NCI-H1105 treated with DMSO at 0.1 percent for 48 hours (cell line): ENCODE measurements at places on chromosomes 6 and 20.

GRCh38 chr20:21175433-21175832 is 49.6 kb downstream of the KIZ start:
- no peak for DNase-seq

GRCh38 chr6:135233686-135234491 is 52.8 kb downstream of the MYB start:
- DNase-seq: no peak

DNA sequence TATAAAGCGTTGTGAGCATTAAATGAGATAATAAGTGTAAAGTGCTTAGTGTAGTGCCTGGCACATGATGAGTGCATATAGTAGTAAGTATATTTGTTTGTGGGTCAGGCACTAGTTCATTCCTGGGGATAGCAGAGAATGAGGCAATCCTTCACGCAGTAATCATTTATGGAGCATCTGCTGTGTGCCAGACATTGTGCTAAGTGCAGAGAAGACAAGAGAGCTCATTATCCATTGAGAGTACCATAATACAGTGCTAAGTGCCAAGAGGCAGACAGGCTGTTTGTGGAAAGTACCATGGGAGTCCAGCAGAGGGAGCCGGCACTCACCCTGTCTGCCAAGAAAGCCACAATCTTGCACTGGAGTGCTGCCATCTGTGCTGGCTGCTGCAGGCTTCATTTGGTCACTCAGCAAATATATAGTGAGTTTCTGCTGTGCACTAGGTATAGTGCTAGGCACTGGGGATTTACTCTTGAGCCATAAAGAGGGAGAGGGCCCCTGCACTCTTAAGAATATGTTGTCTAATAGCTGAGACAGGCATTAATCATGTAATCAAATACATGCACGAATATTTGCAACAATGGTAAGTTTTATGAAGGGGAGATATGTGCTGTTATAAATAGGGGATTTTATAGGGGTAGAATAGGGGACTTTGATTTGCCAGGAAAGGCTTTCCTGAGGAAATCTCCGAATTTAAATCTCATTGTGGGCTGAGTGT is 12.9 kb upstream of the MROH8 start:
- peak; percentile 92 for DNase-seq

- no peak for DNase-seq
Measured at GRCh38 chr20:55668631-55669030, 336.7 kb downstream of the CBLN4 start.

DNA sequence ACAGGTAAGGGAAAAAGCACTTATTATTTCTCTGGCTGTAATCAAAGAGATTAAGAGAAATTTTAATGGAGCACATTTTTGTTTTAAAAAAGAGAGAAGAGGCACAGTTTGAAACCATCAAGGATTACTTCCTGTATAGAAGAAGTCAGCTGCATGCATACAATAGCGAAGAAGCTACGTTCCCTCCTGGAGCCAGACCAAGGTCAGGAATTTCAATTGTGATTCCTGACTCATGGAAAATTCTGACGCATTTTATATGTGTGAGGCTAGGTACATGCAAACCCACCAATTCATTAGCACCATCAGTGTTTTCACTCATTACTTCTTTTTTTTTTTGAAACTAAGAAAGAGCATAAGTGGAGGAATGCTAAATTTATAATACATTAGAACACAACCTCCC is 232.7 kb upstream of the SGK1 start:
- no peak for DNase-seq

DNA sequence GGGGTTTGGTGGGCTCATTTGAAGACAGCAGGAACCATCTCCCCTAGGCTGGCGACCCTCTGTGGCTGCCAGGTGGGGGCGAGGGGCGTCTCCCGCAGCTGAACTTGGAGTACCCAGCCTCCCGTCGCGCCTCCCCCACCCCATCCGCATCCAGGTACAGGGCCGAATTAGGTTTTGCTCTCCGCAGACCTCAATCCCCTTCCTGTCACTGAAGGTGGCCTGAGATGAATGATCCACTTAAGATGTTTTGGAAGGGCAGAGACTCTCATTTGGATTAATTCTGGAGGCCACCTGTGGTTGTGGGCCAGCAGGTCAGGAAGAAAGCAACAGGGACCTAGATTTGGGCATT is 493 bp downstream of the CD83 start:
- no peak for DNase-seq

GRCh38 chr6:138593909-138594757 is 94.8 kb upstream of the NHSL1 start:
- peak; percentile 74 for DNase-seq

- peak; percentile 91 for DNase-seq
Measured at GRCh38 chr6:135185483-135185882, 4.4 kb downstream of the MYB start.

GRCh38 chr6:33822575-33823395 is 19.0 kb upstream of the MLN start:
- DNase-seq: peak; percentile 45

GRCh38 chr6:79676785-79677736 is 45.9 kb downstream of the SH3BGRL2 start:
- DNase-seq: no peak

DNA sequence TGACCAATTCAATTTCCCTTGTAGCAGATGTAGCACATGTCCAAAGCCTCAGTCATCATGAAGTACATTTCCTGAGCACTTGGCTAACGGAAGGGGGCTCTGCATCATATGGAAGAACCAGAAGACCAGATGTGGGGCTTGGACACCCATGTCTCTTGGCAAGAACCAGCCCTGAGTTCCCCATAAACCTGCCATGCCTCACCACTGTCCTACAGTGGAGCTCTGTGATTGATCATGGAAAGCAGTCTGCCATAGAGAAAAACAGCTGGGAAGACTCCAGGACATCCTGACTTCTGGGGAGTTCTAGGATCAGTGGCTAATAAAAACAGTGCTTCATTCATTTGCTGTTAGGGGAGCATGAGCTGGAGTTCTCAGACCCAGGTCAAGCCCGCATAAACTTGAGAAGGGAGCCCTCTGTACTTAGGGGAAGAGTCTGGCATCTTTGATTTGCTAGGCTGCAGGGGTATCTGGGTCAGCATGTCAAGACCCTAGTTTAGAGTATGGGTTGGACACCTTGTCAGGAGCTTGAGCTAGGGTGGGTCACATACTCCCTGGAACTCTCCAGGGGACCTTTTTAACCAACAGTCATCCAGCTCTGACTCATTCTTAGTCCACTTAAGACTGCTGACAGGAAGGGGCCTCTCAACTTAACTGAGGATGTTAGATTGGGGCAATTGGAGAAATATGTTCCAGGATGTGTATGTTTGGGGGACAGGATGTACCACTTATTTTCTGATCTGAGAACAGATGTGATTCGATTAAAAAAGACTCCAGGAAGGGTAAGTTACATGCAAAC is 26.3 kb upstream of the TRAM2 start:
- no peak for DNase-seq

GRCh38 chr6:139135578-139136545 is 982 bp downstream of the HECA start:
- DNase-seq: peak; percentile 31

- peak; percentile 33 for DNase-seq
Measured at GRCh38 chr6:41940759-41941279, 789 bp downstream of the CCND3 start.

DNA sequence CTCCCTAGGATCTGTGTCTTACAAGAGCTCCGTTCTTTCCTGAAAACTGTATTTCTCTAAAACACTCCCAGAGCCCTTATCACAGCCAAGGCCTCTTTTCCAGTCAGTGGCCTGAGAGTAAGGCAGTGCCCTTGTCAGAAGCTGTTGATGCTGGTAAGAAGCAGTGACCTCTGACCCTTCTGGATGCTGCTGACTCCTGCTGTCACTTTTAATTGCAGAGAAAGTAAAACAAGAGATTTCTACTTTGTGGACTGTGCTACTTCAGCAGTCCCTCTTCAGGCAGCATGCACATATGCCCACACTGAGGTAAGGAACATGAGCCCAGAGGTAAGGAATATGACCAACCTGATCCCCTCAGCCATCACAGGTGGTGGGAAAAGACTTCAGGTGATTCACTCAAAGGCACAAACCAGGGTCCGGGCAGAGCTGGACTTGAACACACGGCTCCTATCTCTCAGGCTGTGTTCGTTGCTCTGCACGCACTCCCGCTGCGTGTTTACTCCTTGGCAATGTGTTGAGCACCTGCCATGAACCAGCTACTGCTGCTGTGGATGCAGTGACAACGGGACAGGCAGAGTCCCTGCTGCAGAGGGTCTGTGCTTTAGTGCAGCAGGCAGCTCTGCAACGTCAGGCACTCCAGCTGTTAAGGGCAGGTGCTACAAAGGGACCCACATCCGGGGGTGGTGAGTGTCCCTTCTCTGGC is 201.9 kb upstream of the CST7 start:
- no peak for DNase-seq

- DNase-seq: no peak
Measured at GRCh38 chr6:170383466-170384035, 77.0 kb downstream of the FAM120B start.

DNA sequence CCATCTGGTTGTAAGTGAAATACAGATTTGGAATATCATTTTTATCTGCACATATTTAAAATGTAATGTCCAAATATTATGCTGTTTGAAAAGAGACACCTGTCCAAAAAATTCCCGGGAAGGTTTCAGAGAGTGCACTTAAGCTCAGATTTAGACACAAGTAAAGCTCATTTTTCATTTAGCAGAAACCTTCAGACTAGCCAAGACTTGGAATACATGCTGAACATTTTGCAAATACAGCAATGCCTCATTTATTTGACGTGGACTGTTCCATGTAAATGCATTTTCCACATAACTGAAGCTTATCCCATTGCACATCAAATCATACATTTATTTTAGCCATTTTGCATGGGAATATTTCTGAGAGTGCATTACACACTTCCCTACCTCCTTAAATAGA is 280.7 kb downstream of the ZNF217 start:
- no peak for DNase-seq

GRCh38 chr6:31715022-31715958 is at the start of gene LY6G6D:
Gene LY6G6D (plus strand): TSS chr6:31715348. CDS start chr6:31715356, 8 bp downstream.
- DNase-seq: no peak

- DNase-seq: no peak
Measured at GRCh38 chr20:33310327-33310899, 27.4 kb downstream of the BPIFB1 start.

GRCh38 chr20:53413186-53413631 is 180.4 kb downstream of the ZNF217 start:
- no peak for DNase-seq

- DNase-seq: peak; percentile 5
Measured at GRCh38 chr6:36701401-36701991, 3.9 kb downstream of the RAB44 start.

DNA sequence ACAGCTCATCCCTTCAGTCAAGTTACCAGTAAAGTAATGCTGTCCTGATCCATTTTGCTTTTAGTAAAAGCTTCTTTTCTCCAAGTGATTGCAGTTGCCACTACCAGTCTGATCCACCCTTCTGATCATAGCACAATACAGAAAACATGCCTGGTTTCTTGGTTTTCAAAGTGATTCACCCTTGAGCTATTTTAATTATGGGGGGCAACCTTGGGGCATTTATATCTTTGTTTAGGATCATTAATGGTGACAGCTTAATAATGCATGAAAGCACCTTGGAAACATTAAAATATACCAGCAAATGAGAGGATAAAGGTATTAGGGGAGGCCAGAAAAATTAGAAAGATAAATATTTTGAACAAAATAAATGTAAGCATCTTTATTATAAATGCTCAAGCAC is 38.4 kb downstream of the LRRC1 start:
- no peak for DNase-seq

DNA sequence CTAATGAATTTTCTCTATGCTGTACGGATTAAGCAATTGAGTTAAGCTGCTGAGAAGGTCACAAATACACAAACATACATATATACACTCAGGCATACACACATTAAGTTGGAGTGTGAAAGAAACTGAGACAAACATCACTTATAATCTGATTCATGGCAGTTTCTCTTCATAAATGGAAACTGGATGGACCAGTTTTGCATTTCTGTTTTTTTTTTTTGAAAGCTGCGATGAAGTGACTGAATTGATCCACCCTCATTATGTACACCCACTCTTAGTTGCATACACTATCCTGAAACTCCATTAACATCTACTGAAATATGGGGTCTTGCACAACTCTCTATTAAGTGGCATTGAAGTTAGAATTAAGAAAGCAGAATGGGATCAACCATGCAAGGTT is 32.9 kb upstream of the TENT5A start:
- no peak for DNase-seq

GRCh38 chr20:63881451-63882226 is 13.3 kb upstream of the DNAJC5 start:
- DNase-seq: no peak

- DNase-seq: no peak
Measured at GRCh38 chr20:15296422-15296821, 959.0 kb upstream of the FLRT3 start.

- DNase-seq: no peak
Measured at GRCh38 chr6:111161650-111162049, 74.3 kb downstream of the SLC16A10 start.

DNA sequence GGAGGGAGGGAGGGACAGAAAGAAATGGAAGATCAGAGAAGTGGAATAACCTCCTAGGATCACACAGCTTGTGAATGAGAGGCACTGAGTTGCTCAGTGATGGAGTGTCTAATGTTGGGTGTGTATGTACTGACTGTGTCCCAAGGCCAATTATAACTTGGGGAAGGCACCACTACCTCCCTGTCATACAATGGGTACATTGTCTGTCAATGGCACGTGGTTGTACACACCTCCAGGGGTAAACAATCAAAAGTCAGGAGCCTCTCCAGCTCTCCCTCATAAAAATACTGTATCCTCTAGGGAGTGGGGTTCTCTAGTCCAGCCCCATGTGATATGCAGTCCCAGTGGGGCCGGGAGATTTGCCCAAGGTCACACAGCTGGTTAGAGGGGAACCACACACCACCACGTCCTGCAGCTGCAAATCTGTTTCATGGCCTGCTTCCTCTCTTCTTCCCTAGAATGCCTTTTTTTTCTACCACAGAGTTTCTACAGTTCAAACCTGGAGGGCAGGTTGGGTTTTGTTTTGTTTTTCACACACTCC is 112.5 kb downstream of the SNX5 start:
- DNase-seq: no peak

- DNase-seq: no peak
Measured at GRCh38 chr6:19713411-19713810, 123.8 kb upstream of the ID4 start.

DNA sequence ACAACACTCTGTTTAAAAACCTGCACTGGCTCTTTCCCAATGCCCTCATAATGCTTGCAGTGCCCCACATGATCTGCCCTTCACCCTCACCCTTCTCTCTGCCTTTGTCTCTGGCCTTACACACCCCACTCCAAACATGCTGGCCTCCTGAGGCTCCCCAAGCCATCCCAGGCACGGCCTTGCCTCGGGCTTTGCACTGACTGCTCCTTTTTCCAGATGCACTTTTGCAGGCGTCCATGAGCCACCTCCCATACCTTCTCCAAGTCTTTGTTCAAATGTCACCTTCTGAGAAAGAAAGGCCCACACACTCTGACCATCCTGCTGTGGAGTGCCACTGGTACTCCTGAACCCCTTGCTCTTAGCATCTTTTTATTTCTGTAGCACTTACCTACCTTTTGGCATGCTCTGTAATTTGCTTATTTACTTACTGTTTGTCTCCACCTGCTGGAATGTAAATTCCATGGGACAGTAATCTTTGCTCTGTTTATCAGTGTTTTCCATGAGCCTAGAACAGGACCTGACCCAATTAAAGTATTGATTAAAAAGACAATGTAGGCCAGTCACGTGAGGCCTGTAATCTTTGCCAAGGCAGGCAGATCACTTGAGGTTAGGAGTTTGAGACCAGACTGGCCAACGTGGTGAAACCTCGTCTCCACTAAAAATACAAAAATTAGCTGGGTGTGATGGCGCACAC is 30.7 kb downstream of the GFRA4 start:
- peak; percentile 1 for DNase-seq
